Activated CD8-positive, alpha-beta T cell treated with anti-CD3 and anti-CD28 coated beads, Interleukin-2, amount 10 ng/mL, durations not matched to agents 7 days and 5 days (primary cell): ENCODE measurements at places on chromosomes 16 and 17. TPM values are rescaled to one million over a fixed set of nuclear protein-coding genes. Genes with fewer than 3 reads are reported as not detected.

DNA sequence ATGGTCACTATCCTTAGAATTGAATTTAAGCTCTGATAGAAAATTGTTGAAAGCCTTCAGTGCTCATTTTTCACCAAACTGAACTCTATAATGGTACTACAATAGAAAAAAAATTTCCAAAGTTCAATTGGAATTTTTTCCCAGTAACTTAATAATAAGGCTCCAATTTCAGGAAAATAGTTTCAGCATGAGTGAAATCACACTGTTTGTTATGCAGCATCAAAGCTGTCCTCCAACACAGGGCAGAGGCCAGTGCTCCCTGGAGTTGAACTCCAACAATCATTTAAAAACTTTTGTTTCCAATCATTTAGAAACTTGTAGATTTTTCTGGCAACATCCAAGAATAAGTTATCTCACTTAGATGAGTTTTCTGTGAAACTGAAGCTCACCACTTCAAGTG, 103.1 kb upstream of the HSBP1 start:
- no peak for DNase-seq

DNA sequence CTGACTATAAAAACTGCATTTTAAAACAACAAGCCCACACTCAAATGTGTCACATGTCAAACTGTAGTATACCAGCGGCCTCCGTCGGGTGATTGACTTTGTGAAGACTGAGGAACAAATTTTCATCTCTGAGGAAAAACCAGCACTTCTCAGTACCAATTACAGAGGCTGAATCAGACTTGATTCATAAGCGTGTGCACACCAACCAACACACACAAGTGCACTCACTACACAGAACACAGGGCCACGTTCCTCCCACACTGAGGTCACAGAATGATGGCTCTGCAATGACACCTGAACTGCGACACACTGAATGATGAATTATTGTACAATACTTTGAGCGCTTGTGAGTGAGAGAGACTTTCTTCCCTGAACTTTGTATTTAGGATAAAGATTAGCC, 29.6 kb downstream of the XPO6 start:
- DNase-seq: peak; percentile 35

- no peak for DNase-seq
Observed at GRCh38 chr17:42053731-42054500, 3.5 kb upstream of the C17orf113 start.

DNA sequence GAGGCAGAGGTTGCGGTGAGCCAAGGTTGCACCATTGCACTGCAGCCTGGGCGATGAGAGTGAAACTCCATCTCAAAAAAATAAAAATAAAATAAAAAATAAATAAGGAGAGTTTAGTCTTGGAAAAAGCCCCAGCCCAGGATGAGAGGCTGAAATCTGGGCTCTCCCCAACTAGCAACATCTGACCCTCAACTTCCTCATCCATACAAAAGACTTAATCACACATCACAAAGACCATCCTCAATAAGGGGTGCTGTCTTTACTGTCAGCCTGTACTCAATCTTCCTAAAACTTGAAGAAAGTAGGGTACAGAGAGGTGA, 11.4 kb upstream of the SLC4A1 start:
- DNase-seq: no peak

- DNase-seq: no peak
Observed at GRCh38 chr17:56929362-56929969, 15.6 kb upstream of the TRIM25 start.

DNA sequence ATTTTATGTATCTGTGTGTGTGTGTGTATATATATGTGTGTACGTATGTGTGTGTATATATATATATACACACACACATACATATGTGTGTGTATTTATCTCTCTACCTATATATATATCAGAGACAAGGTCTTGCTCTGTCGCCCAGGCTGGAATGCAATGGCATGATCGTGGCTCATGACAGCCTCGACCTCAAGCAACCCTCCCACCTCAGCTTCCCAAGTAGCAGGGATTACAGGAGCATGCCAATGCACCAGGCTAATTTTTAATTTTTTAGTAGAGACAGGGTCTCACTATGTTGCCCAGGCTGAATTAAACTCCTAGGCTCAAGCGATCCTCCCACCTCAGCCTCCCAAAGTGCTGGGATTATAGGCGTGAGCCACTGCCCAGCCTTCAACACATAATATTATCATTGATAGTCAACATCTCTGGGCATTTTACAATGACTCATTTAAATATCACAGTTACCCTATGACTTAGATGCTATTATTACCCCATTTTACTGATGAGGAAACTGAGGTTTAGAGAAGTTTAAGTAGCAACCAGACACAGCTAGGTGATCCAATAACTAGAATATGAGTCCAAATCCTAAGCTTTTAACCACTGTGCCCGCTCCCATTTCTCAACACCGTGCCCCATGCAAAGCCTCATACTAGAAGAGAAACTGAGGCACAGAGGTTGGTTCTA, 24.3 kb downstream of the G6PC3 start:
- DNase-seq: no peak

GRCh38 chr16:66128371-66128770, 238.1 kb upstream of the CDH5 start:
- no peak for DNase-seq

- peak; percentile 70 for DNase-seq
Observed at GRCh38 chr17:49996495-49997300, 1.7 kb upstream of the DLX3 start.

- no peak for DNase-seq
Observed at GRCh38 chr17:48123111-48123510, 15.5 kb downstream of the SNX11 start.

- no peak for DNase-seq
Observed at GRCh38 chr16:53775821-53776431, 72.0 kb downstream of the FTO start.

Gene ABCA9
- not detected for total RNA-seq

Gene UNC45B
- not detected for total RNA-seq

Gene DLX3
- total RNA-seq: not detected
